ENCODE measurements at places on chromosomes 6 and 20.

DNA sequence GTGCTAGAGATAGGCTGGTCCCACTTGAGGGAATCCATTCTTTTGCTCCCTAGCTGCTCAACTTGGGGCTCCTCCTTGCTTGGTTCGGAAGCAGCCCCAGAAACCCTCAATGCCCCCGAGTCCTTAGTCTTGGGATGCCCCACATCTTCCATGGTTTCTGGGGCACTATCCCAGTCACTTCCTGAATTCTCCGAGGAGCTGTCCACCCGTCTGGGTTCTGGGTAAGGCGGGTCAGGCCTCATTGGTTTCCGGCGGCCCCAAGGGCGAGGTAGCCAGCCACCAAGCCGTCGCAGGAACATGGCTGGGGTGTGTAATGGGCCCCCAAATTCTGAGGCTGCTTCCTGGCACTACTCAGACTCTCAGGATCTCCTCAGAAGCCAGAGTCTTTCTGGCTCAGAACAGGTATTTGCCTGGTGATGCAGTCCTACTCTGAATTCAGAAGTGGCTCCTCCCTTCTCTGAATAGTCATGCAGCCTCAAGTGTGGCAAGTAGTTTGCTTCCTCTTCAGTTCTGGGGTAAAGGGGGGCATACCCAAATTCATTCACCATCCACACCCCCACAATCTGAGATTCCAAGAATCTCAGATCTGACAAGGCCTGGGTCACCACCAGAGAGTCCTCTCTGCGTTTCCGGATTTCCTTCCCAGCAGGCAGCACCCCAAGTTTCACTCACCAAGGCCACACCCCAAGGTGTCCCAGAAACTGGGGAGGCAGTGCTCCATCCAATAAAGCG lies 763 bp downstream of the C6orf47 start:
- DNase-seq: peak; percentile 31

DNA sequence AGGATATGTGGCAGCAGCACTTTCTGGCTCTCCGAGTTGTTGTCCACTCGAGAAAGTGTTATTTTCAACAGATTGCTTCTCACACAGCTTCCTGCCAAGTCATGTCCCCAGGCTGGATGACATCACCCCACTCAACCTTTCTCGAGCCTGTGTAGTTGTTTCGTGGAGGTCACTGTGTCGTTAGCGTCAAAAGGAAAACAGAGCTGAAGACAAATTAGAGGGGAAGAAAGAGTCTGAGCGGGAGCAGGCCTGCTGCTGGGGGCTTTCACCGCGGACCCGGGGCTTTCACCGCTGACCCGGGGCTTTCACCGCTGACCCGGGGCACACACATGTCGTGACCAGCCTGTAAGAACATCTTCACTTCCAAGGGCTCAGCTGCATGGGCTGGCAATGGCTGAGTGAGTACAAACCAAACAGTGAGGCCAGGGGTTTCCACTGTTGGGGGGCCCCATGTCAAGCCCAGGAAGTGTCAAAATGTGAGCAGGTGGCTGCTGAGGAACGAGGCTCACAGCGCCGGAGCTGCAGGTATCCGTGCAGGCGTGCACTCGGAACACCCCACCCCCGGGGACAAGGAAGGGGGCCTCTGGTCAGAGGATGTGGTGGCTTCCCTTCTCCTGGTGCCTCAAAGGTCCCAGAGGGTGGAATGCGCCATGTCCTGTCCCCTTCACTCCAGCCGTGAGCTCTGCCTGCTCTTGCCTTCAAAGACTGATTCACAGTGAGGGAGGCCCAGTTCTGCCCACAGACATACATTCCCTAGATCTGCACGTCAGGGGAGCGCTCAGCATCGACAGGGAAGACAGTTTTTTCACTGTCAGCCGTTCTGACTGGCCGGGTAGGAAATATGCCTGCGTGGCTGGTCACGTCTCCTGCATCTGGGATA lies 365.9 kb downstream of the TAF4 start:
- no peak for DNase-seq

DNA sequence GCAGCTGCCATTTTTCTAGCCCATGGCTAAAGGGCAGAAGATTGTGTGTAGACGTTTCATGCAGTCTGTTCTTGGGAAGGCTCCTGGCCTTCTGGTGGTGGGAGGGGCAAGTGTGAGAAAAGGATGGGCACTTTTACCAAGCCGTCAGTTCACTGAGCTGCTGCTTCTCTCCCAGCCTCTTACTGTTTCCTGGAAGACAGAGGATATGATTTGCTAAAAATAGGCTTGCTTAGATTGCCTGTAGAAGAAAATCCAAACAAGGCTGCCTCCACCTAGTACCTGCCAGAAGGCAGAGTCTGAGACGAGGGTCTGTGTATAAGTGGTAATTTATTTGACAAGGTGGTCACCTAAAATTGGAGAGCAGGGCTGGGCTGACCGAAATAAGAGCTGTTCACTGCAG lies 7.5 kb downstream of the KIZ start:
- DNase-seq: no peak

DNA sequence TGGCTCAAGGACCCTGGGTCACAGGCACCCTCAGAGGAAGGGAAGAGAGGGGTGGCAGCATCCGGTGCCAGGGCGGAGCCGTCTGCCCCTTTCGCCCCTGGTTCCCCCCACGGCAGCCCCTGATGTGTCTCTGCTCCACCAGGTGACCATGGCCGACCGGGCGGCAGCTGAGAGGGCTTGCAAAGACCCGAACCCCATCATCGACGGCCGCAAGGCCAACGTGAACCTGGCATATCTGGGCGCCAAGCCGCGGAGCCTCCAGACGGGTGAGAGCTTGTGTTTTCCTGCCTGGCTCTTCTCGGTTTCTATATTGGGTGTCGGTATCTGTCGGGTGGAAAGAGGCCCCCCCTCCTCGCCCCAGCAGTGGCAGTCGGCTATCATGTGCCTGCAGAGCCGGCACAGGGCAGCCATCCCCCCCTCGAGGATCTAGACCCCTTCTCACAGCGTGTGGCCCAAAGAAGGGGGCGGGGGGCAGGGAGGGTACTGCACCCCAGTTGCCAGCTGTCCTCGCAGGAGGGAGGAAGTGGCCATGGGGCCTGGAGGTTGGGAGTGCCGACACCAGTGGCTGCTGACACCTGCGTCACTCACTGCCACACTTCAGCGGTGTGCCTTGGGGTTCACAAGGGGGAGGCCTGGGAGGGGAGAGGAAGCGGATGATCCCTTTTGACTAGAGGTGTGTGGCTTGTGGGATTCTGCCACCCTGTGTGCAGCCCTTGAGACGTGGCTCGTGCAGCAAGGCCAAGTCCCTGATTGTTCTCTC lies 1.5 kb downstream of the RBM38 start:
- no peak for DNase-seq

GRCh38 chr6:99592900-99593299 lies 13.7 kb upstream of the PRDM13 start:
- DNase-seq: peak; percentile 75

GRCh38 chr20:48821261-48821920 lies 6.4 kb downstream of the PREX1 start:
- DNase-seq: no peak

DNA sequence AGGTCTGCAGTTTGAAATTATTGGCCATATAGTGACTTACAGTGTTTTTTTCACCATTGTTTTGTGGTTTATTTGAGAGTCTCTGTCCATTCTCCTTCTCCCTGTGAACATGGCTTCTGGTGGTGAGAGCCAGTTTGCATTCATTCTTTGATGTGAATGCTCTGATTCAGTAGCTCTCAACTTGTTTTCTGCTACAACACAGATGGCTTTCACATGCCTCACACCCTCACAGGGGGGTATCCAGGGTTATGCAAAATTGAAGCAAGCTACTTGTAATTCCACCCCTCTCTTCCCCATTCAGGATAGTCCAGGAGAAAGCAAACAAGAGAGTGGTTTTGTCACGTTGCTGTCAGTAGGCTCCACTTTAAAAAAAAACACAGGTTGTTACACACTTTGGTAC lies 55.6 kb downstream of the SLX4IP start:
- DNase-seq: peak; percentile 45

DNA sequence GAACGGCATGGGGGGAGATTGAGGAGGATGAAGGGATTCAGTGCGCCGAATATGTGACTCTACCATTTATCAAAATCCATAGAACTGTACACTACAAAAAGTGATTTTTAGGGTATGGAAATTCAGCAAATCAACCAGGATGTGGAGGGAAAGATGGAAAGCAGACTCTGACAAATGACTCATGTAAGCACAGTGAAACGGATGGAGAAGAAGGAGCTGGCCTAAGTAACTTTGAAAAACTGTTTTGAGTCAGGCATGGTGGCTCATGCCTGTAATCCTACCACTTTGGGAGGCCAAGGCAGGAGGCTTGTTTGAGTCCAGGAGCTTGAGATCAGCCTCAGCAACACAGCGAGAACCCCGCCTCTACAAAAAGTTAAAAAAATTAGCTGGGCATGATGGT lies 39.2 kb downstream of the MUC22 start:
- peak; percentile 54 for DNase-seq

GRCh38 chr6:150710236-150710635 lies 110.6 kb downstream of the PLEKHG1 start:
- no peak for DNase-seq

DNA sequence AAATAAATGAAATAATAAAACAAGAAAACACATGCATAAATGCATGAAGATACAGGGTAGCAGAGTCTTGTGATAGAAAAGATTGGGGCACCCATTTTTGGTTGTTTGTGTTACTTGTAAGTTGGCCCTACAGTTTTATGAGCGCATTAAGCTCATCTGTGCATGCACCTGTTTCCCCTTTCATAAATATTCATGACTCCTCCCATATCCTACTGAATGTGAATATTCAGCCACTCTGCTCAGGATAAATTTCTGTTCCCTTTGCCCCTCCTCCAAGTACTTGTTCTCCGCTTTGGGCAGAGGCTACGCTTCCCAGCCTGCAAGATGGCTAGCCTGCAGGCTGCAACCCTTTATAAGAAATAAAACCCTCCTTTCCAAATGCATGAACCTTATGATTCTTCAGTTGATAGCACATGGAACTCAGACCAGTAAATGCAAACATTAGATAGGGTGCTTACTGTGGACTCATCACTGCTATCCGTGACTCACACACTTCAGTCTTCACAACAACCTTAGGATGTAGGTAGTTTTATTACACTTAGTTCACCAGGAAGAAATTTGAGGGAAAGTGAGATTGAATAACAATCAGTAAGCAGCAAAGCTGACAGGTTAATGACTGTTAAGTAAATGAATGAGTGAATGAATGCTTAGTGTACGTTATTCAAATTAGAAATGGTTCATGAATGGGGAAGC lies 15.0 kb downstream of the ALDH8A1 start:
- peak; percentile 23 for DNase-seq

- peak; percentile 86 for DNase-seq
These were observed 135.7 kb downstream of the BCAS1 start for GRCh38 chr20:53934421-53935343.

- DNase-seq: no peak
These were observed 31.6 kb downstream of the MTRES1 start for GRCh38 chr6:107059606-107060005.

DNA sequence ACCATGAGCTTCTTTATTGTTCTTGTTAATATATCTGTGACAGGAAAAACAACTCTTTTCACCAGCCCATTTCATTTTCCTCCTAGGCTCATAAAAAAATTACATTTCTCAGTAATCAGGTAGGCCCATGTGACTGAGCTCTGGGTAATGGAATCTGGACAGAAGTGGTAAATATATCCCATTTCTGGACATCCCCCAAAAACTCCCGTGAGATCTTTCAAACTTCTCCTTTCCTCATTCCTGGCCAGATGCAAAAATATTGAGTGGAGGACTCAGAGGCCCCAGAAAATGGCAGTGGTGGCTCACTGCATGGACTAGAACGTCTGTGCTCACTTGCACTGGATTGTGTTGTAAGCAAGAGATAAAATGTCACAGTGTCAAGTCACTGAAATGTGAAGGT lies 3.8 kb upstream of the CHD6 start:
- DNase-seq: no peak

DNA sequence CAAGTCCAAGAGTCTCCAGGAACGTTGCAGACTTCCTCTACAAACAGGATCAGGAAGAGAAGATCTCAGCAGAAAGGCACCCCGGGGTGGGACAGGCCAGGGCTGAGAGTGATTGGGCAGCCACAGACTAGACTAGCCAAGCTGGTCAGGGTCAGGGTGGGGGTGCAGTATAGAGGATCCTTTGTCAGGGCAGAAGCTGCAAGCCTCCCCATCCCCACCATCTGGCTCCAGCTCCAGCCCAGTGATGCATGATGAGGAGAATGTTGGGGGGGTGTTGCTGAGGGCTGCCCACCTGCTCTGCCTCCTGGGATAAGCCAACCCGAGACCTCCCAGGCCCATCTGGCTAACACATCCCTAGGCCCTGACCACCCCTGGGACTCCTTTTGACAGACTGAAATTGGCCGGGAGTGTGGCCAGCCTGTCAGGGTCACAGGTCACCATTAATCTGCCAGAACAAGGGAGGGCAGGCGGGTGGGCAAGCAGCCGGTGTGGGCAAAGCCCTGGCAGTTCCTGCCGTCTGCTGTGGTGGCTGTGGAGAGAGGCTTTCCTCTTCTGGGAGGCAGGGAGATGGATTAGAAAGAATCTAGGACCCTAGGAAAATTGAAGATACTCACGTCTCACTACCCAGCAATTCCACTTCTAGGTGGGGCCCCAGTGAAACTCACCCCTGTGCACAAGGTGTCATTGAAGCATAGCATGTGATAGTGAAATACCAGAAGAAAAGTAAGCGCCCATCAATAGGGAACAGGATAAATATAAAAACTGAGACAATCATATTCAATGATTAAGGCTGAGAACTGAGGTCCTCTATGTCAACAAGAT lies 22.1 kb upstream of the SNTA1 start:
- no peak for DNase-seq

GRCh38 chr6:44487002-44487401 lies 99.5 kb downstream of the CDC5L start:
- peak; percentile 21 for DNase-seq

GRCh38 chr6:170095273-170095981 lies 195.5 kb downstream of the DLL1 start:
- no peak for DNase-seq

GRCh38 chr6:46453216-46453615 lies 38.0 kb downstream of the RCAN2 start:
- peak; percentile 85 for DNase-seq

GRCh38 chr20:47493175-47493962 lies 8.3 kb upstream of the NCOA3 start:
- peak; percentile 77 for DNase-seq

- DNase-seq: no peak
These were observed 73.1 kb downstream of the PHACTR2 start for GRCh38 chr6:143750877-143751276.

DNA sequence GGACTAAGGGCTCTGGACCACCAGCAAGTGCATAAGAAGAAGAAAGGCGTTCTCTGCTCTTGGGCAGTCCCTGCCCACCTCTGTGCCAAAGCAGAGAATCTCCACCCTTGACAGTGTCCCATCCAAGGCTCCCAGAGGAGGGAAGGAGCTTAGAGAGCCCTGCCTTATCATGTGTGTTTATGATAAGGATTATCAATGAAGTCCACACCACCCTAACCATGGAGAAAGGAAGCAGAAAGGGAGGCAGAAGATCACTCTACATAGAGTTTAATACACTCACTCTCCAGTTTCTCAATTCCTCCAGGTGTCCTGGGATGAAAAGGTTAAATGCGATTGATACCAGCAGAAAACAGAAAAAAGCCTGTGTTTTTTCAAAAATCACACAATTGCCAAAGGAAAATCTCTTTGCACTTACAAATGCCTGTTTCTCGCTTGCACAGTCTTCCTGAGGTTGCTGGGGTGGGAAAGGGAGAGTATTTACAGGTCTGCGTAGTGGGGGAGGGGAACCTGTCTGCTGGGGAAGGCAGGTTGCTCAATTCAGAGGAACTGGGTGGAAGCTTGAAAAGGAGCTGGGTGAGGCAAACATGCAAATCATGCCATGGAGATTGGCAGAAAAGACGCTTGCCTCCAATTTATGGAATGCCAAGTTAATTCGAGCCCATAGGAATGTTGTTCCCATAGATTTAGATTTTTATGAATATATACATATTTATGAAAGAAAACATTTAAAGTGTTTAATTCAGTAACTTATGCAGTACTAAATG lies 104.0 kb downstream of the EYA2 start:
- DNase-seq: no peak

- peak; percentile 50 for DNase-seq
These were observed 47.4 kb downstream of the BMP5 start for GRCh38 chr6:55827818-55828522.
